ENCODE measurements at places on chromosomes 3 and 15.

GRCh38 chr15:81562986-81563385, 189.0 kb upstream of the TMC3 start:
- DNase-seq, result no peak

GRCh38 chr15:27669641-27670040, 429.5 kb downstream of the OCA2 start:
- DNase-seq, result peak; percentile 10

DNA sequence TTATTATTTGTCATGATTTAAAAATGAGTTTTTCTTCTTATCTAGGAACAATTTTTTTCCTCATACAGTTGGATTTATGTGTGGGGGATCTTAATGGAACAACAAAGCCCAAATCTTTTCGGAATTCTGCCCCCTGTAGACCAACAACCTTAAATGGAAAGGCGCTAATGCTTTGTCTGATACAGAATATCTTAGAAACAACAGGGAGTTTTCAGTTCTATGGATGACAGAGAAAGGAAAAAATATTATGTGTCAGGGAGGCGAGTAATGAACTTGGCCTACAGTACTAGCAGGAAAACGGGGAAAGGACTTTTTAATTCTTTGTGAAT, 592 bp downstream of the MOBP start:
- no peak for DNase-seq

DNA sequence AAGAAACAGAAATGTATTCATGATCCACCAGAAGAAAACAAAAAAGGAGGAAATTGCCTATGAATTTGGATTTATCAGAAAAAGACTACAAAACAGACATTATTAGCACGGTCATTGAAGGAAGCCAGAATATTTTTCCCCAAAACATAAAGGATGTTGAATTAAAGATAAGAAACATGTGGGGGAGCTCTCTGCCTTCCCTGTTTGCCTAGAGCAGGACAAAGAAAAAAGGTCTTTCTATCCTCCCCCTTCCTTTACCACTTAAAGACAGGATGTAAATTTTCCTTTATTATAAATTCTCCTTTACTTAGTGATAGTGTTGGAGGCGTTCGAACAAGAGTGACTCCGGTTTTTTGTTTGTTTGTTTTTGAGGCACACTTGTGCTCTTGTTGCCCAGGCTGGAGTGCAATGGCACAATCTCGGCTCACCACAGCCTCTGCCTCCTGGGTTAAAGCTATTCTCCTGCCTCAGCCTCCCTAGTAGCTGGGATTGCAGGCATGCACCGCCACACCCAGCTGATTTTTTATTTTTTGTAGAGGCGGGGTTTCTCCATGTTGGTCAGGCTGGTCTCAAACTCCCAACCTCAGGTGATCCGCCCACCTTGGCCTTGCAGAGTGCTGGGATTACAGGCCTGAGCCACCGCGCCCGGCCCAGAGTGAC, 14.9 kb upstream of the RPN1 start:
- no peak for DNase-seq

GRCh38 chr3:194282436-194283122, 68.5 kb downstream of the CPN2 start:
- no peak for DNase-seq

DNA sequence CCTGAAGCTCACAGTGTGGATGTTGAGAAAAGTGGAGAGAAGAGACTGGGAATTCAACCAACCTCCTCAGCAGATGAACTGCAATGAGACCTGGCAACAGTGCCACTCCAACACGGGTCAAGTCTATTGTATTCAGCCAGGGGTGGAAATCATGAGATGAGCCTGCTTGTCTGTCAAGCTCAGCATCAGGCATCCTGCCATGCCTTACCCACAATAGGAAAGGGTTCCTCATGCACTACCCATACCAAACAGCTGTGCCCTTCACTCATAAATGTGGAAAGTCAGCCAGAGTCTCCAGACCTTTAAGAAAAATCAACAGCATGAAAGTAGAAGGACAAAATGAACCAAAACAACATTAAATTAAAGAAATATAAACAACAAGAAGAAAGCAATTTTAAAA, 542.1 kb downstream of the EPHB1 start:
- DNase-seq, result no peak

DNA sequence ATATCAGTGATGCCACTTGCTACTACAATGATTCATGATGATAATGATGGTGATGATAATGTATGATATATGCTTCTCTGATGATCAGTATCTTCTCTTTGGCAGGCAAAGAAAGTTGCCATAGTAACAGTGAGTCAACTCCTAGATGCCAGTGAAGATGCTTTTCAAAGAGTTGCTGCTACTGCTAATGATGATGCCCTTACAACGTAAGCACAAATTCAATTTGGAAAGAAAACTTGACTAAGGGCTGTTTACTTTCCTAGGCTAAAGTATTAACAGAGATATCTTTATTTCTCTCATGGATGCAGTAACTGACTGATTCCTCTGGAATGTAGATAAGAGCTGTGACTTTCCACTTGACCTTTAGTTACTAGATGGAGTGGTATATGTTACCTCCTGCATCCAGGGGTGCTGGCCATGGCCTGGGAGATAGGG, 27.8 kb downstream of the ADGRG7 start:
- DNase-seq, result no peak

GRCh38 chr3:72559385-72559784, 288.9 kb downstream of the SHQ1 start:
- DNase-seq, result no peak

DNA sequence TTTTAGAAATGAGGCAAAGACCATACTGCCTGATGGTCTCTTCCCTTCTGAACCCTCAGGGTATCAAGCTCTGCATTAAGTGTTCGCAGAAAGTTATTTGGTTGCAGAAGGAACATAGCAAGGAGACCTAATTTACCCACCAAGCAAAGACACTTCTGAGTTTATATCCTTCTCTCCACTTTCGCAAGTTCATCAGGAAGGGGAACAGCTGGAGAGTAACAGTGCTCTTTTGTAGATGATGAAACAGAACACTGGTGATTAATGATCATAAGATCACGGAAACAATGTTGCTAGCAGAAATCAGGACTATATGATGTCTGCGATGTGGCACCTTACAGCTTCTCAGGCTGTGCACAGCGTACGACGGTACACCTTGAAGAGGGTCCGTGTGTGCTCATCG, 62.1 kb downstream of the NCEH1 start:
- no peak for DNase-seq

GRCh38 chr15:73323956-73324355, 44.8 kb downstream of the HCN4 start:
- DNase-seq, result no peak

GRCh38 chr3:69817988-69818387, 78.7 kb downstream of the MITF start:
- DNase-seq, result no peak

GRCh38 chr3:17915341-17915740, 172.9 kb upstream of the TBC1D5 start:
- no peak for DNase-seq

DNA sequence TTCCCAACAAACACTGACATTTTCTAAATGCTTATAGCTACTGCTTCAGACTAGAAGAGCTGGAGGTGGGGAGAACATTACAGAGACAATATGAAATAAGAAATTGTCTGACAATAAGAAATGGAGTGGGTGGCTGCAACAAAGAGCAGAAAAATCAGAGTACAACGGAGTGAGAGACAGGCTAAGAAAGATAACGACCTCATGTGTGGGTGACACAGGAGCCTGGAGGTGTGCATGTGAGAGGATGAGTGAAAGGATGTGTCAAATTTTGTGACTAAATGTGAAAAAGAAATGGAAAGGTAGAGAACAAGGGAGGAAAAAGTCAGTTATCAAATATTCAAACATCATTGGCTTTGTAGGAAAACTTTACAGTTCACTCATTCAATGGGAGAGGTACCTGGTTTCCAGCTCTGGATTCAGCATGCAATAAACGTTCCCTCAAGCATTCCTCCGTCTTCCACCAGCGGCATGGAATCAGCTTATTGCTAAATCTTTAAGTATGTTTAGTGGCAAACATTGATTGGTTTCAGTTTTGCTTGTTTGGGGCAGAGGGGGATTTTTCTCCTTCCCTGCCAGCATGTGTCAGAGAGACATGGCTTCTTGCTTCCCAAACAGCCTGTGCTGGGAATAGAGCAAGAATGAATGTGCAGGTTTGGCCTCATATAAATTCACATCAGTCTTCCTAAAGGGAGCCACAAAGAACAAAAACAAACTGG, 103.8 kb upstream of the CHRM5 start:
- DNase-seq, result no peak

GRCh38 chr15:99435113-99435695, 130.6 kb upstream of the MEF2A start:
- no peak for DNase-seq

GRCh38 chr3:32129832-32130231, 23.4 kb downstream of the GPD1L start:
- DNase-seq, result no peak

DNA sequence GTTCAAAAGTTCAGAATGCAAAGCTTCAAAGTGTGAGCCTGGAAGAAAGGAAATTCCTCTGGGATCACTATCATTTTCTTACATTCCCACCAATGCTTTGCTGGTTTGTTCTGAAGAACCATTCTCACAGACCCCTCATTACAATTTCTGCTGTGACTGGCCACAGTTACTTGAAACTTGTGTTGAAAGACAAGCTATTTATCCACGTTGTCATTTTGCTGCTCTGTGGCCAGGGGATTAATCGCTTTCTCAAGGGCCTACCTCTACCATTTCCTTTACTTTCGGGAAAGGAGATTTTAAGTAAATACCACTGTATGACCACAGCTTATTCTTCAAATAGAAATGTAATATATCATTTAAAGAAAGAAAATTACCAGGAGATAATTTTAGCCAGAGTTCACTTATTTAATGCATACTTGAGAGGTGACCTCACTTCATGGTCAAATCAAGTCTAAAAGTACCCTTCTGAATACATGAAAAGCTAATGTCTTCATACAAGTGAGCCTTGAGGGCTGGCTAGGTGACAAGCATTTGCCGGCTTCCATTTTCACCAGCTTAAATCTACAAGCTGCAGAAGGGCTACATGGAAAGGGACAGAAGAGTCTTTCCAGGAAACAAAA, 69.8 kb upstream of the ROBO2 start:
- no peak for DNase-seq

GRCh38 chr15:26562336-26562735, 210.5 kb downstream of the GABRB3 start:
- no peak for DNase-seq

GRCh38 chr3:50674349-50675178, at the start of gene DOCK3:
TSS of gene DOCK3 (plus strand) at chr3:50674927. CDS start at chr3:50675264, 337 bp downstream.
- peak; percentile 55 for DNase-seq

- DNase-seq, result no peak
Measured at GRCh38 chr3:59963676-59964075, 913.9 kb upstream of the CFAP20DC start.

DNA sequence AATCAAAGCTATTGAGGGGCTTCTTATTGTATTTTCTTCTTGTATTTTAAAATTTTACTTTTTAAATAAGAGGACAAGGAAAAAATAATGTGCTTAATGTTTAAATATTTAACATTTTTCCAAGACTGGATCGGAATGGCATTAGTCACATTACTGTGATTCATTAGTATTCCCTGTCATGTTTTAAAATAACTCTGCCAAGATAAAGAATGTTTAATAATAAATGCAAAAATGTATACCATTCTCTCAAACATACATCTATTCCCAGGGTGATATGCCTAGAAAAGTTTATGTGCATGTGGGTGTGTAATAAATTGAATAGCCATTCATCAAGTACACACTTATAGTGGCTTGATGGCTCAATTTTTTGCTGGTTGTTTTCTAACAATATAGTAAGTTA, 936.1 kb downstream of the PLOD2 start:
- DNase-seq, result no peak

GRCh38 chr15:85035980-85036379, 54.3 kb downstream of the PDE8A start:
- no peak for DNase-seq

- no peak for DNase-seq
Measured at GRCh38 chr15:48546296-48546695, 99.2 kb downstream of the FBN1 start.

DNA sequence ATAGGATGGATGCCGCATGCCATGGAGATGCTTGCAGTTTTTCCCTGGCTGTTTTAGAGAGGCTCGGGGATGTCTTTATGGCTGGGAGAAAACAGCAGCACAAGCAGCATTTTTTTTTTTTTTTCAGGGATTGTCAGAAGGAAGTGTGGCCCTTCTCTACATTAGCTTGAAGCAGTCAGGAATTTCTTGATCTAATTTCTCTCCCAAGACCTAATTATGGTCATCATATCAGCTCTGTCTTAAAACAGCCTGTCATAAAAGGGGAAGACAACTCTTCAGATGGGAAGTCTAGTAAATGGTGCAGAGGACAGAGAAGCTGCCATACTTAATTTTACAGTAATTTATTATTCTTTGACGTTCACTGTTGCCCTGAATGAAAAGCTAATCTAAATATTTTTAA, 44.5 kb downstream of the EAF1 start:
- no peak for DNase-seq

DNA sequence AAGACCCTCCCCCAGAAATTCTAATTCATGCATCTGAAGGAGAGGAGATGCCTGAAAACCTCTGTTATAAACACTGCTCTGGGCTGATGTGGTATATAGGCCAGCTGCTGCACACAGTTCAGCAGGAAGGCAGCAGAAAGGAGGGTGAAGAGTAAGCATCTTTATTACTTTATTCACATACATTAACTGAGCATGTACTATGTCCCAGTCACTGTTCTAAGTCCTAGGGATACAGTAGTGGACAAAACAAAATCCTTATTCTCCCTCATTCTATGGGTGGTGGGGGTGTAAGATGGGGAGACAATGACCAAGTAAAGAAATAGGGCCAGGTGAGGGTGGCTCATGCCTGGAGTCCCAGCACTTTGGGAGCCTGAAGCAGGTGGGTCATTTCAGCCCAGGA, 17.8 kb upstream of the CHRNB4 start:
- DNase-seq, result no peak

DNA sequence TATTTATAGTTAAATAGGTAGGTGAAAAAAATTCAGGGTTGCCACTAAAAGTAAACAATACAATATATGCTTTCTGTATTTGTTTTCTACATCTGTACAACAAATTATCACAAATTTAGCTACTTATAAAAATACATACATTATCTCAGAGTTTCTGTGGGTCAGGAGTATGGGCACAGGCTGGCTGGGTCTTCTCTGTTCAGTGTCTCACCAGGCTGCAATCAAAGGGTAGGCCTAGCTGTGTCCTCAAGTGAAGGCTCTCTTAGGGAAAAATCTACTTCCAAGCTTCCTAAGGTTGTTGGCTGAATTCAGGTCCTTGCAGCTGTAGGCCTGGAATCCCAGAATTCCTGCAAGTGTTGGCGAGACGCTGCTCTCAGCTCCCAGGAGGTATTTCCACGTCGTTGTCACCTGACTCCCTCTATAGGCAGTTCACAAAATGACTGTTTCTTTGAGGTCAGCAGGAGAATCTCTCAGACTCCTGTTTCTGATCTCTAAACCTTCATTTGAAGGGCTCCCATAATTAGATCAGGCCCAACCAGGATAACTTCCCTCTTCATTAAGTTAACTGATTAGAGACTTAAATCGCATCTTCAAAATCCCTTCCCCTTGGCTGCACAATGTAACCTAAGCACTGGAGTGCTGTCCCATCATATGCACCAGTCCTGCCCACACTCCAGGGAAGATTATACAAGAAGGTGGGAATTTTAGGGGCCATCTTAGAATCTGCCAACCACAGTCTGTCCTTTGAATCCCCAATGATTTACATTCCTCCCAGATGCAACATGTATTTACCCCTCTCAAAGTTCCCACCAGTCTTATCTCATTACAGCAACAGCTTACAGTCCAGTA, 296.6 kb downstream of the SUCLG2 start:
- DNase-seq, result peak; percentile 60

All from ACHN (cell line).